Glomerular endothelial cell (primary cell): ENCODE measurements at places on chromosomes 6 and 20. TPM values are rescaled to one million over a fixed set of nuclear protein-coding genes. Genes with fewer than 3 reads are reported as not detected.

Gene LPA
- not detected in 2 replicates for total RNA-seq

Gene TREML1
- total RNA-seq, result not detected in 2 replicates

Gene DEFB127
- total RNA-seq, result not detected in 2 replicates

Gene ECT2L
- 0.12 TPM in 1 of 2 replicates, not detected in the other for total RNA-seq

Gene RAB44
- 0.06 TPM in 1 of 2 replicates, not detected in the other for total RNA-seq

Gene SGK1
- total RNA-seq, result 90.3 and 116 TPM in 2 replicates

Gene FOXC1
- total RNA-seq, result 5.8 and 7.9 TPM in 2 replicates

Gene TREM2
- not detected in 2 replicates for total RNA-seq

Gene CD83
- 3.2 and 3.9 TPM in 2 replicates for total RNA-seq

Gene IL20RA
- 0.06 and 0.48 TPM in 2 replicates for total RNA-seq

Gene CDH26
- not detected in 2 replicates for total RNA-seq

Gene PCK1
- not detected in 2 replicates for total RNA-seq

Gene GINS1
- total RNA-seq, result 3.1 and 4.4 TPM in 2 replicates

Gene NRN1
- 28.3 and 34.5 TPM in 2 replicates for total RNA-seq

Gene SLC13A3
- total RNA-seq, result 0.10 and 0.47 TPM in 2 replicates

Gene SYNCRIP
- total RNA-seq, result 66.6 and 76.4 TPM in 2 replicates

Gene UBR2
- 15.8 and 17.4 TPM in 2 replicates for total RNA-seq

Gene HSPA1L
- 0.44 and 0.53 TPM in 2 replicates for total RNA-seq

Gene HLA-DRB1
- total RNA-seq, result 12.7 and 20.4 TPM in 2 replicates

Gene RFX6
- total RNA-seq, result not detected in 2 replicates

Gene FRK
- total RNA-seq, result 0.06 and 0.53 TPM in 2 replicates

Gene HINT3
- total RNA-seq, result 11.8 and 16.4 TPM in 2 replicates

Gene OR12D2
- not detected in 2 replicates for total RNA-seq

Gene ADGB
- total RNA-seq, result not detected in 2 replicates

Gene GLP1R
- not detected in 2 replicates for total RNA-seq

Gene SLC29A1
- 185 and 208 TPM in 2 replicates for total RNA-seq

Gene ADGRB3
- under 0.01 TPM in 1 of 2 replicates, not detected in the other for total RNA-seq

Gene TOX2
- total RNA-seq, result 28.4 and 29.1 TPM in 2 replicates

Gene GRM1
- total RNA-seq, result 0.05 and 0.06 TPM in 2 replicates

Gene C20orf96
- total RNA-seq, result 5.7 and 9.7 TPM in 2 replicates
